ENCODE measurements at places on chromosomes 11 and 22.
A peak's percentile ranks its signal among the peaks of the same experiment; 100 is the strongest.

GRCh38 chr11:70828593-70829082 is 423.7 kb downstream of the SHANK2 start:
- DNase-seq = no peak

GRCh38 chr11:6062691-6063358 is 32.3 kb upstream of the OR56A1 start:
- no peak for DNase-seq

- no peak for DNase-seq
Measured at GRCh38 chr11:130136107-130136506, 23.5 kb upstream of the ST14 start.

DNA sequence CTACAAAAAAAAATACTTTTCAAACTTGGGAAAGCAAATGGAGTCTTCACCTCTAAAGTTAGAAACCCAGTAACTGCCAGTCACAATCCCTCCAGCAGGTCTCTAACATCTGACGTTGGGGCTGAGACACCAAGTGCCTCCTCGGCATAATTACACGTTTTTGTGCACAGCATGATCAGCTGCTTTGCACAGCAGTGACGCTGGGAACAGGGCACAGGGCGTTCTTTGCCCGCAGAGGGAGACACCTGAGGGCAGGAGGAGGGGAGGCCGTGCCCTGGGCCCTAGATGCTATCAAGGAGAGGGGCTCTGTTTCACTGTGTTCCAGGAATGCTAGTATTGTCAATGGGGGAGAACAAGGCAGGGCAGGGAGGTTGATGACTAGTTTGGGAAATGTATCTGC is 120.1 kb downstream of the PARVA start:
- no peak for DNase-seq

DNA sequence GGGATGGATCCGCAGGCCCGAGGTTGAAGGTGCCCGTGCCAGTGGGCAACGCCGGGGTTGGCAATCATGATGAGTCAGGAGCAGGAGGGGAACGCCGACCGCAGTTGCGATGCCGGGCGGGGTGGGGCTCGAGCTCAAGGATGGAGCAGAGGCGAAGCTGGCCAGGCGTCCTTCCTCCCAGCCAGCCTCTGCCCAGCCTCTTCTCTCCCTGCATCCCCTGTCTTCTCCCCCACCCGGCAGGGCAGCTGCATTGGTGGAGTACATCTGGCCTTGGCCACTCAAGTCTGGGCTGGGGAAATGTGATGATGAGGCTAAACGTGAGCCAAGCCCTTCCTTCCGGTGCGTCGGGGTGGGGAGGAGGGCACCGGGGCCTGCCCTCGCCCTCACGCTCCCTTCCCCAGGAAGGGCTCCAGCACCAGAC is 3.9 kb downstream of the IFITM10 start:
- DNase-seq = no peak

GRCh38 chr11:16993495-16993894 is 20.7 kb downstream of the PLEKHA7 start:
- DNase-seq = no peak

- DNase-seq = no peak
Measured at GRCh38 chr11:26065944-26066343, 266.0 kb upstream of the ANO3 start.

GRCh38 chr11:15638386-15638787 is 523.7 kb downstream of the INSC start:
- no peak for DNase-seq

GRCh38 chr11:121067962-121068647 is 32.9 kb upstream of the TECTA start:
- no peak for DNase-seq

DNA sequence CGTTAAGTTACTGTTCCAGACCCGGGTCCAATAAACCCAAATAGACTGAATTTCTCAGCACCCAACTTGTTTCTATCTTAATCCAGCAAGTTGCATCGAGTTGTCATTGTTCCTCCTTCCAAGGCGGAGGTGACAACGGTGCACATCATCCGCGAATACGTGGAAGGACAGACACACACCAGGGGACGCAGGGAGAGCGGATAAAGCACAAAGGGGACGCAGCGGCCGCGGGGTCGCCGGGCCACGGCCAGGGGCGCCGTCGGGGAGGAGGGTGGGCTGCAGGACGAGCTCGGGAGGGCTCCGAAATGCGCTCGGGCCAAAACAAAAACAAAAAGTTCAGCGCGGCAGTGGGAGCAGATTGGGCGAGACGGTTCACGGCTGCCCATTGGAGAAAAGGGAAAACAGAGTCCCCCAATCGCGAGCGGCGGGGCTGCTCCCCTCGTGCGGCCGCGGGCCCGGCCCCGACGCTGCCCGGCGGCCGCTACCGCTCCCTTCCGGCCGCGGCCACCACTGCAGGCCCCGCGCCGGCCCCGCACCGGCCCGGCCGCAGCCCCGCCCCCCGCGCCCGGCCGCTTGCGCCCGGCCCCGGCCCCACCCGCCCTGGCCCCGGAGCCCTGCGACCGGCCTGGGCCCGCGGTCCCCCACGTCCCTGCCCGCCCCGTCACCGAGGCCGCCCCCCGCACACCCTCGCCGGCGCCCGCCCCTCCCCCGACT is 518 bp downstream of the KMT5B start:
- peak; percentile 51 for DNase-seq

DNA sequence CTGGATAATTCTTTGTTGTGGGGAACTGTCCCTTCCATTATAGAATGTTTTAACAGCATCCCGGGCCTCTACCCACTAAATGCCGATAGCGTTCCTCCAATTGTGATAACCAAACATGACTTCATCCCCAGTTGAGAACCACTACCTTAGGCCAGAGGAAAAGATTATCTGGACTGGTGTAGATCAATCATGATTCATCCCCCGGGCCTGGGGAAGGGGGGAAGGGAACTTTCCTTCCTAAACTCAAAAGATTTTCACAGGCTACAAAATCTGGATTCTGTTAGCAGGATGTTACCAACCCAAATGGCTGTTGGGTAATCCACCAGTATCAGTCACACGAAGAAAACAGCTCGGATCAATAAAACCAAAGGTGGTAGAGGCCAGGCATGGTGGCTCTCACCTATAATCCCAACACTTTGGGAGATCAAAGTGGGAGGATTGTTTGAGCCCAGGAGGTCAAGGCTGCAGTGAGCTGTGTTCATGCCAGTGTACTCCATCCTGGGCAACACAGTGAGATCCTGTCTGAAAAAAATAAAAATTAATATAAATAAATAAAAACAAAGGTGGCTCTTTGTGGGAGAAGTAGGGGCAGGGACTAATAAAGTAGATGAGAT is 10.1 kb downstream of the CTR9 start:
- DNase-seq = no peak

GRCh38 chr11:36953976-36954375 is 355.9 kb upstream of the RAG2 start:
- DNase-seq = no peak

GRCh38 chr11:62449451-62449851 is 30.6 kb downstream of the SCGB1A1 start:
- no peak for DNase-seq

- no peak for DNase-seq
Measured at GRCh38 chr22:38841211-38841610, 2.6 kb downstream of the NPTXR start.

- no peak for DNase-seq
Measured at GRCh38 chr22:34567367-34567766, 498.6 kb upstream of the ISX start.

DNA sequence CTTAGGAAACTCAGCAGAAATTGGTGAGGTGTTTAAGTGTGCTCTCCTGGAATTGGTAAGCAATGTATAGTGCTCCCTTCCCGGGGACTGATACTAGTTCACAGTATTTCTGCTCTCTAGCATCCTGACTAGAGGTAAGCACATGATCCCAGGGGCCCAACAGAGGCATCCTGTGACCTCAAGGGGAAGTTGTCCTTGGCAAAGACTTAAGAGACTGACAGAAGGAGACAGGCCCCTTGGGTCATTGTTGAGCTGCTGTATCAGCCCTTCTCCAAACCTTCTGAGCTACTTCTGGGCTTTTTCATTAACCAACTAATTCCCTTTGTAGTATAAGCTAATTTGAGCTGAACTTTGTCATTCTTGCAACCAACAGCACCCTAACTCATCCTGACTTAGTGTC is 4.3 kb upstream of the TBC1D22A start:
- DNase-seq = no peak

DNA sequence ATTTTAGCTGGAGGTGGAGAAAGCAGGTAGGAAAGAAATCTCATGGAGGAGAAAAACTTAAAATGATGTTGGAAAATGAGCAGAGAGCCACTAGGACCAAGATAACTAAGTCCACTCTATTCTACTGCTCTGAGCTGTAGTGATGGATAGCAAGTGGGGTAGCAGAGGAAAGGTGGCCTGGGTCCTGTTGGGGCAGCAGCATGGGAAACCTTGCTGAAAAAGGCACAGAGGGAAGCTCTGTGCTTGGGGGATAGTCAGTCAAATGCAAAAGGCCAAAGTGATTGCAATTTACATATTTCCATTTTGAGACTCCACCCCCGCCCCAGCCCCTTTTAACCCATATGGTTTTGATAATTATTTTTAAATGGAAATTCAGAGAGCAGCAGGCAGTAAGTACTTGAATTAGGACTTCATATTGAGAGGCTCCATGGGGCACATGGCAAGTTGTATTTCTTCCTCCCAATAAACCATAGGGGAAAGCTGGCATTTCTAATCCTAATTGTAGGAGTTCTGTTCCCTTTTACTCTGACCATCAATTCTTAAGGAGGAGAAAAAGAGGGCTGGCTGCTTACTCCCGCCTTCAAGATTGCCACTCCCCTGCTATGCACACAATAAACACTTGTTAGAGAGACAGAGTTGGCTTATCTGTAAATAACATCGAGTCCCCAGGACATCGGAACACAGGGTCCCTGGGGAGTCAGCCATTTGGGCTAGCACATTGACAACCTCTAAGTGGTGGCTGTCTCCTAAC is 1341.5 kb upstream of the TENM4 start:
- no peak for DNase-seq

DNA sequence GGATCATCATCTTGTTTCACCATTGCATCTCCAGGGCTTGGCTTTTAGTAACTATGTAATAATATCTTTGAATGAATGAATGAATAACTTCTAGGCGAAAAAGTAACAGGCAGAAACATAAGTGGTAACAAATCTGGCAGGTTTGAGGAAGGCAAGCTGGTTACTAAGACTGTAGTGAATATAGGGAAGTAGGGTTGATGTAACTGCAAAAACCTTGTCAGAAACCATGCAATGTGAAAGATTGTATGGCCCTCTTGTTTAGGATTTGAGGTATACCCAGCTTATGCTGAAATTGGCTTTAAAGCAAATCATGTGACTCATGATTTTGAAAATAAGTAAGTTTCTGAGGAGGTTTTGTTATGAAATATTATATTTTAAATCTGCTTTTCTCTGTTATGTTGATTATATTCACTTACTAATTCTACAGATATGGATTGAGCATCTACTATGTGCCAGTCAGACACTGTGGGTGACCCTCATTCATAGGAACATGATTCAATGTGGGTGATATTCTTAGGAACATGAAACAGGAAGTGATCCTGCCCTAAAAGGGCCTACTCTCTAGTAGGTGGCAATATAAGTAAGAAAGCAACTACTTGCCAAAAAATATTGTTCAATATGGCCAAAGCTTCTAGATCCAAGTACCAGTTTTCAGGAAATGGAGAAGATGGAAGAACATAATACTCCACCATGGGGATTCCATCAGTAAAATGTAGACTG is 115.5 kb upstream of the CCDC90B start:
- DNase-seq = no peak

- no peak for DNase-seq
Measured at GRCh38 chr11:48025984-48026340, 45.6 kb downstream of the PTPRJ start.

- no peak for DNase-seq
Measured at GRCh38 chr22:20267441-20268278, 458 bp downstream of the RTN4R start.

DNA sequence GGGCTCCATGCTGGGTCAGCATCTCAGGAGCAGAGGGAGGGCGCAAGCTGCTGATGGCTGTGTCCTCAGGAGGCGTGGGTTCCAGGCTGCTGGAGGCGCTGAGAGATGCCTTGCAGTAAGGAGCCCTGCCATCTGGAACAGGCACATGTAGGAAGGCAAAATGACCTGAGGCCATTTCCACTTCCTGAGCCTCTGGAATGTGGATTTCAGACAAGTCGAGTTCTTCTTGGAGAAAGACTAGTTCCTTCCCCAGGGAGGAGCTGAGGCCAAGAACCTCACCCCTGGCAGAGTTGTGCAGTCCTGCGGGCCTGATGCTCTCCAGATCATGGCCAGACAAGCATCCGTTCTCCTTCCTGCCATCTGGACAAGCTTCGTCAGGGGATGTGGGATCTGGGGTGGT is 19.3 kb downstream of the HPS4 start:
- peak; percentile 82 for DNase-seq

GRCh38 chr11:20112291-20113148 is 47.8 kb downstream of the DBX1 start:
- peak; percentile 78 for DNase-seq

DNA sequence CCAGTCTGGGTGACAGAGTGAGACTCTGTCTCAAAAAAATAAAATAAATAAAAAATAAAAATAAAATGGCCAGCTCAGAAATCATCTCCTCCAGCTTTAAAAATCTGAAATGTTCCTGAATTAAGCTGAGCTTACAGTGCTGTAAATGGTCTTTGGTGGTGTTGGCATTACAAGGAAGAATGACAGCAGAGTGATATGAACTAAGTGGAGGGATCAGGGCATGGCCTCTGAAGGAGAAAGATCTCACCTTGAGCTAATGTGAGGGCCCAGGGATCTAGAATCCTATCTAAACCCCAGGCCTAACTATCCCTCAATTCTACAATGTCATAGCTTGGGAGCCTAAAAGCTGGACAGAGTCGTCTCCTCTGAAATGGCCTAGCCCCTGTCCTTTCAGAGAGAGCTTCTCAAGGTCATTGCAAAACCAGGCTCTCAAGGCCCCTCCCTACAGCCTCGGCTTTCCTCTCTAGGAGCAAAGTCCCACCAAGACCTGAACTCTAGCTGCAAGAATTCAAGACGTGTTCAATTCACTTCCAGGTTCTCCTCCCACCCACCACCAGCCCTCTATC is 345.4 kb downstream of the BUD13 start:
- DNase-seq = no peak

- no peak for DNase-seq
Measured at GRCh38 chr11:13290221-13290980, 12.8 kb downstream of the BMAL1 start.

DNA sequence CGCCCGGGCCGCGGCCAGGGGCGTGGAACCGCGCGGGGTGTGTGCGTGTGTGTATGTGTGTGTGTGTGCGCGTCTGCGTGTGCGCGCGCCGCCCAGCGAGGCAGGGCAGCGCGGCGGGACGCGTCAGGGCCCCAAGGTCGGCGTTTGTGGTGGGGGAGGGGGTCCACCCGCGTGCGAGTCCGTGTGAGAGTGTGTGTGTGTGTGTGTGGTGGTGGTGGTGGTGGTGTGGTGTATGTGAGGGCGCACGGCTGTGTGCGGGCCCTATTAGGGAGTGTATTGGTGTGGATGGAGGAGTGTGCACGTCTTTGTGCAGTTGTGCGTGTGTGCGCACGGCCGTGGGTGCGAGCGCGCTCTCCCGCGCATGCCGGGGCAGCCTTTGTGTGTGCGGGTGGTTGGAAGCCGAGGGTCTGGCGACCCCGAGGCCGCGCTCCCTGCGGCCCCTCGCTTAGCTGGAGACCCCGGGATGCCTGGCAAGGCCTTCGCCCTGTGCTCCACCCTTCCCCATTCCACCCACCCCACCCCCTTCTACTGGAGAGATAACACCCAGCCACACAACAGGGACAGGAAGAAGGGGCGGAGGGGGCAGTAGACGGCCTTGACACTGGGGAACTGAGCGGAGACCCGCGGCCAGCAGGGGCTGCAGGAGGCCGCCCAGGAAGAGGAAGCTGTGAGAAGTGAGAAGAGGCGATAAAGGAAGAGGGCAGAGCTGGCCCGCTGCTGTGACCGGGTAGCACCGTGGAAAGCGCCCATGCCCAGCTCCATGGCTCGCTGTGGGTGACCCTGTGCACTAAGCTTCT is 528 bp upstream of the ARRB1 start:
- DNase-seq = peak; percentile 51
